ENCODE measurements at places on chromosomes 11 and 22.

- H3K27ac ChIP-seq = no peak overlapping the region
- H3K36me3 ChIP-seq = peaks cover 7% of the 10 kb centered on the region
Measured at GRCh38 chr11:75577207-75577606, 15.2 kb downstream of the SERPINH1 start.

GRCh38 chr22:19244600-19245352, 46.7 kb downstream of the CLTCL1 start:
- no peak for DNase-seq
- no peaks in the 10 kb centered on the region for H3K36me3 ChIP-seq
- H3K27ac ChIP-seq = no peak overlapping the region
- H3K4me1 ChIP-seq = no peaks in the 10 kb centered on the region

DNA sequence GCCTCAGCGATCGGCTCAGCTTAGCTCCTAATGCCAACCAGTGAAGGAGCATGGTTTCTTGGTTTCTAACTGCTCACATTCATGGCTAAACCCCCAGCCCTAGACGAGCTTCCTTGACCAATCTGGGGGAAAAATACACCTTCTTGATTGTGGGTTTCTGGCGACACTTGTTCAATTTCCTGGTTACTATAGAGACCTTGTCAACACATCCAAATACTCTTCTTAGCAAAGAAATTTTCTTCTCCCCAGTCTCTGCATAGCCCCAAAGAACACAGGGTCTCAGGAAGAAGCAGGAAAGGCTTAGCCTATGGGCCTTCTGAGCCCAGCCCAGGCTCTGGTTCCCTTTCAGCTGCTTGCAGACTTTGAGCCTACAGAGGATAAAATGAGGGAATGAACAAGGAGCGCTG, 88.5 kb upstream of the SYT13 start:
- peaks cover 8% of the 10 kb centered on the region for H3K4me1 ChIP-seq
- H3K4me3 ChIP-seq = no peak overlapping the region
- H3K36me3 ChIP-seq = no peaks in the 10 kb centered on the region
- H3K27ac ChIP-seq = peak overlapping the region; percentile 30
- no peaks in the 10 kb centered on the region for H3K27me3 ChIP-seq
- peak; percentile 45 for DNase-seq

DNA sequence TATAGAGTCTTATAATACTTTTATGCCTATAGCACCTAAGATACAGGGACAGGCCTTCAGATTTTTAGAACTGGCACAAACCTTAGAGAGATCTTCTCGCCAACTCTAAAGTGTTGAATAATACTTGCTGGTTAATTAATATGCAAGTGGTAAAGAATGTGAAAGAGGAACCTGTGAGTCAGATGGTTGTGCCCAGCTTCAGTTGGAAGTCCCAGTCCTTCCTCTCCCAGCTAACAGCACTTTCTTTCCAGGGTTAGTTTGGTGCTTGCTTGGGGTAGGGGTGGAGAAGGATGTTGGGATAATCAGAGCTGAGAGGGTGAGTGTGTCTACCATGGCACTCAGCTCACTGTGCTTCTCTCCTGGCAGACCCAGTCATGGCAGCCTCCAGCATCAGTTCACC, 4.9 kb upstream of the TMEM132A start:
- no peak overlapping the region for H3K27ac ChIP-seq
- H3K4me3 ChIP-seq = no peak overlapping the region
- H3K36me3 ChIP-seq = peaks cover 49% of the 10 kb centered on the region
- H3K27me3 ChIP-seq = peaks cover 33% of the 10 kb centered on the region

- peaks cover 24% of the 10 kb centered on the region for H3K4me1 ChIP-seq
- H3K36me3 ChIP-seq = peaks cover 12% of the 10 kb centered on the region
- no peak for DNase-seq
- no peaks in the 10 kb centered on the region for H3K27me3 ChIP-seq
- H3K27ac ChIP-seq = peak overlapping the region; percentile 58
- H3K4me3 ChIP-seq = no peak overlapping the region
Measured at GRCh38 chr11:60994541-60995080, 23.1 kb downstream of the CD6 start.

GRCh38 chr11:119347940-119348605, 1.6 kb upstream of the MFRP start:
- H3K4me1 ChIP-seq = peaks cover 6% of the 10 kb centered on the region
- no peak for DNase-seq
- no peak overlapping the region for H3K4me3 ChIP-seq

DNA sequence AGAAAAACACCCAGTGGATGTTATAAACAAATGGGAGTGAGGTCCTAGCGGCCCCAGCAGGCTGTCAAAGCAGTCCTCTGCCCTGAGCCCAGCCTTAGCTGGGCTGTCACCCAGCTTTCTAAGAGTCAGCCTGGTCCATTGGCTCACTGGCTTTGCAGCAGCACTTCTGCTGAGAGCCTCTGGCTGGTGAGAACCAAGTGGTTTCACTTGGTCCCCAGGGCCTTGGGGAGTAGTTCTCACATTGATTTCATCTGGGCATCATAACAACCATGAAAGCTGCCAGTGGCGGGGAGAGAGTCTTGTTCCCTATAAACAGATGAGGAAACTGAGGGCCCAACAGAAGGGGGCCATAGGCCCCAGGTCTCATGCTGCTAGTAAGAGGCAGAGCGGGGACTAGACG, 11.4 kb downstream of the SEC14L6 start:
- no peak overlapping the region for H3K4me3 ChIP-seq
- peaks cover 24% of the 10 kb centered on the region for H3K27me3 ChIP-seq
- DNase-seq = no peak
- H3K4me1 ChIP-seq = no peaks in the 10 kb centered on the region

DNA sequence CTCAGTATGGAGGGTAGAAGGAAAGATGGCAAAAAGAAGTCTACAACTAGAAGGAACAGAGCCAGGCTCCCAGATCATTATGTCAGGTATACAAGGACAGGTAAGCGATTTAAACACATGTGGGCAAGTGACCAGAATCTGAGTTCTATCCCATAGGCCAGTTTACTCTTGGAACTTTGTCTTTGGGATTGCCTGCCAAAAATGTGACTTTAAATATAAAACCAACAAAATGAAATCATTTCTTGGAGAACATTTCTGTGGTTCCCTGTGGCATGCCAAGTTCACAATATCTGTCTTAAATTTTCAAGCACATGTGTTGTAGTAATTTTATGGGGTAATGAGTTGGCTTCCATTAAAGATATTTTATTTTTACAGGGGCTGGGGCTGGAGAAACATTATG, 141.0 kb downstream of the SLC17A6 start:
- no peak for DNase-seq
- no peaks in the 10 kb centered on the region for H3K27me3 ChIP-seq
- H3K36me3 ChIP-seq = no peaks in the 10 kb centered on the region
- no peaks in the 10 kb centered on the region for H3K4me1 ChIP-seq

DNA sequence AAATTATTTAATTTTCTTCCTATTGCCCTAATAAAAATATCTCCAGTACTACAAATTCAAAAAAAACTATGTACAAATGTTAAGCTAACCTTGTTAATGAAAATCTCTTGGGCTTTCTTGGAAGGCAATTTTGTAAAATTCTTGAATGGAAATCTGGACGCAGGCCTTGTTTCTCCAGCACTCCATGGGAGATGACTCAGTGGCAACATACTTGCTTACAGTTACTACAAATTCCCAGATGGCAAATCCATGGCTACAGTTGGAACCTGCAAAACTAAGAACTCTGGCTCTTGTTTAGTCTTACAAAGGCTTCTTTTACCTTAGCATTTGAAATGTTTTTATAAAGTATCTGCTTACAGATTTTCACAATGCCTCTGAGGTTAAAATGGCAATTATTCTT, 725.2 kb downstream of the DLG2 start:
- no peak for DNase-seq
- no peak overlapping the region for H3K27ac ChIP-seq
- no peaks in the 10 kb centered on the region for H3K36me3 ChIP-seq
- H3K4me3 ChIP-seq = no peak overlapping the region
- no peaks in the 10 kb centered on the region for H3K27me3 ChIP-seq
- H3K4me1 ChIP-seq = no peaks in the 10 kb centered on the region

- DNase-seq = peak; percentile 91
- H3K4me1 ChIP-seq = peaks cover 31% of the 10 kb centered on the region
- peak within 1 kb of the TSS; percentile 98 for H3K27ac ChIP-seq
- H3K36me3 ChIP-seq = no peaks in the 10 kb centered on the region
- H3K4me3 ChIP-seq = peak within 1 kb of the TSS; percentile 97
Measured at GRCh38 chr11:16738193-16738946, at the start of gene C11orf58. Gene C11orf58 (plus strand): TSS chr11:16738647. CDS start chr11:16738779, 132 bp downstream.
